BJ (cell line): ENCODE measurements at places on chromosomes 6 and 20. TPM values are rescaled to one million over a fixed set of nuclear protein-coding genes. Genes with fewer than 3 reads are reported as not detected.

PPIL6 gene
- 0.48 and 1.2 TPM in 2 replicates for polyA plus RNA-seq

ERVFRD-1 gene
- not detected in 2 replicates for polyA plus RNA-seq

KIF16B gene
- 3.2 and 6.8 TPM in 2 replicates for polyA plus RNA-seq

TBX18 gene
- 28.6 and 34.5 TPM in 2 replicates for polyA plus RNA-seq

MOG gene
- not detected in 2 replicates for polyA plus RNA-seq

STX7 gene
- polyA plus RNA-seq: 31.0 and 51.2 TPM in 2 replicates

DYNLT2 gene
- 0.31 and 0.32 TPM in 2 replicates for polyA plus RNA-seq

UBR2 gene
- polyA plus RNA-seq: 9.8 and 18.2 TPM in 2 replicates
